Smooth muscle cell of bladder (primary cell): ENCODE measurements at places on chromosomes 5 and 9. TPM values are rescaled to one million over a fixed set of nuclear protein-coding genes. Genes with fewer than 3 reads are reported as not detected.

Gene PCDHB3
- total RNA-seq, result 0.55 and 0.57 TPM in 2 replicates

Gene TRIM36
- 0.14 and 0.37 TPM in 2 replicates for total RNA-seq

Gene GDF9
- 0.09 and 0.28 TPM in 2 replicates for total RNA-seq

Gene LHFPL2
- total RNA-seq, result 71.0 and 104 TPM in 2 replicates

Gene CD72
- total RNA-seq, result 1.6 and 1.7 TPM in 2 replicates

Gene CDH18
- 0.71 and 1.3 TPM in 2 replicates for total RNA-seq

Gene LEAP2
- total RNA-seq, result 0.14 and 0.37 TPM in 2 replicates

Gene CREBRF
- total RNA-seq, result 22.5 and 25.4 TPM in 2 replicates

Gene FBP2
- not detected in 2 replicates for total RNA-seq

Gene CACFD1
- 6.5 and 8.4 TPM in 2 replicates for total RNA-seq

Gene LCP2
- not detected in 2 replicates for total RNA-seq

Gene BDP1
- 15.6 and 15.8 TPM in 2 replicates for total RNA-seq

Gene LSM11
- 1.7 and 4.5 TPM in 2 replicates for total RNA-seq

Gene PFN3
- total RNA-seq, result not detected in 2 replicates

Gene NIM1K
- 1.8 and 2.7 TPM in 2 replicates for total RNA-seq

Gene LCN15
- total RNA-seq, result not detected in 2 replicates

Gene RELL2
- total RNA-seq, result 2.1 and 2.8 TPM in 2 replicates

Gene INSL4
- not detected in 2 replicates for total RNA-seq

Gene F2RL2
- 5.4 and 9.8 TPM in 2 replicates for total RNA-seq

Gene FRRS1L
- 0.09 and 0.14 TPM in 2 replicates for total RNA-seq

Gene UBE2D2
- total RNA-seq, result 39.3 and 43.4 TPM in 2 replicates

Gene ACTBL2
- total RNA-seq, result 1.1 and 3.0 TPM in 2 replicates

Gene PLCXD3
- under 0.01 and 0.09 TPM in 2 replicates for total RNA-seq

Gene SPOCK1
- total RNA-seq, result 302 and 700 TPM in 2 replicates

Gene SHOC1
- under 0.01 TPM in 1 of 2 replicates, not detected in the other for total RNA-seq

Gene OR1L4
- total RNA-seq, result not detected in 2 replicates

Gene PCDHB4
- 0.09 and 0.14 TPM in 2 replicates for total RNA-seq

Gene DND1
- total RNA-seq, result 0.14 TPM in 1 of 2 replicates, not detected in the other

Gene NNT
- 81.3 and 94.2 TPM in 2 replicates for total RNA-seq

Gene ANKRD31
- 0.09 and 0.14 TPM in 2 replicates for total RNA-seq

Gene MSH3
- total RNA-seq, result 13.1 and 14.1 TPM in 2 replicates

Gene SPINK1
- total RNA-seq, result not detected in 2 replicates

Gene SLCO6A1
- not detected in 2 replicates for total RNA-seq

Gene STKLD1
- total RNA-seq, result 0.55 and 0.57 TPM in 2 replicates

Gene PLPP7
- total RNA-seq, result 6.8 and 14.0 TPM in 2 replicates

Gene DMRT3
- total RNA-seq, result not detected in 2 replicates

Gene NTNG2
- total RNA-seq, result 4.6 and 7.2 TPM in 2 replicates

Gene SMIM33
- not detected in 2 replicates for total RNA-seq
